ENCODE measurements at places on chromosomes 13 and 19.

- DNase-seq: peak; percentile 43
Measured at GRCh38 chr19:3276341-3276799, 51.9 kb downstream of the CELF5 start.

GRCh38 chr13:110475550-110476219 lies 85.8 kb downstream of the RAB20 start:
- DNase-seq: no peak

DNA sequence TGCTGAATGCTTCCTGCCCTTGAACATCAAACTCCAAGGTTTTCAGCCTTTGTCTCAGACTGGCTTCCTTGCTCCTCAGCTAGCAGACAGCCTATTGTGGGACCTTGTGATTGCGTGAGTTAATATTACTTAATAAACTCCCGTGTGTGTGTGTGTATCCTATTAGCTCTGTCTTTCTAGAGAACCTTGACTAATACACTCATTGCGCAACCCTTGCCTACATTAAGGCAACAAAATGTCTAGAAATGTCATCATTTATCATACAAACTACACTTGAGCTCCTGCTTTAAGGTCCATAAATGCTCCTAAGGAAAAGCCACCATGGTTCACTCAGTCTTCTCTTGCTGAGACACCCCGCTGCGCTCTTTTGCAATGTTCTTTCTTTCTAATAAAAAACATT lies 2861.0 kb downstream of the PCDH9 start:
- DNase-seq: no peak

- no peak for DNase-seq
Measured at GRCh38 chr13:63691474-63691873, 2275.8 kb upstream of the PCDH20 start.

GRCh38 chr13:44197791-44198770 lies 175.5 kb upstream of the SERP2 start:
- DNase-seq: no peak
